Putamen (tissue), 1 donor: ENCODE measurements at places on chromosomes 2 and 18.

DNA sequence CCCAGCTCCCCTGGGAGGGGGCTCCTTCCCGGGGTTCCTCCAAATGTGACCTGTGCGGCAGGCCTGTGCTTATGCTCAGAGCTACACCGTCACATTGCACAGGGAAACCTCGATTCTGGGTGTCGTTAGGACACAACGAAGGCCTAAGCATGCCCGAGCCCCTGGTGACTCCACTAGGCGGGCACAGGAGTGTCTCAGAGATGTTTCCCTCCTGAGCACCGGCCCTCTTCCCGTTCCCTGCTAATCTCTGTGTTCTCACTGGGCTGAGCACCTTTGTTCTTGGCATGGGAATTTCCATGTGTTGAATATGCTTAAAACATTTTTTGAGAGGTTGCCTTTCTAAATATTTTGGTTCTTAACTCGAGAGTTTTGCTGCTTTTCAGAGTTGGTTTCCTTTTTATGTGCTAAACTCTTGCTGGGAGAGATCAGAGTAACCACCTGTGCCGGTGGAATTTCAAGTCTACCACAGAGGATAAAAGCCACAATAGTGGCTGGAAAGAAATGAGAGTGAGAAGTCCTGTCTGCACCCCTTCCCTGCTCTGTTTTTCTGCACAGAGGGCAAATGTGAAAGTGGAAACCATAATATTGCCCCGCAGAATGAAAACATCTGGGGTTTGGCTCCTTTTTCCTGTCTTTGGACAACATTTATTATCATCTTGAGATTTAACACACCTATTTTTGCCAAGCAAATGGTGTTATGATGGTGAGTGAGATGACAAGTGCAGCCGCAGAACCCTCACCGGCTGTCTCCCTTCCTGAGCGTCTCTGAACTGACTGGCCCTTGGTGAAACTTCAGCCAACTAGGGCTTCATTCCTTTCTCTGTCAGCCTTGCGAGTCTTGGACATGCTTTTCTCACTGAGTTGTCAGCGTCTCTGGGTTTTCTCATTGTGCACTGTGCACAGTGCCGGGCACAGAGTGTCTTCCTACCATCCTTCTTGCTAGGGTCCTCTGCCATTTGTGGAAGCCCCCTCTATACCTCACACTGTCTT is 154.1 kb downstream of the VAPA start:
- DNase-seq = no peak

DNA sequence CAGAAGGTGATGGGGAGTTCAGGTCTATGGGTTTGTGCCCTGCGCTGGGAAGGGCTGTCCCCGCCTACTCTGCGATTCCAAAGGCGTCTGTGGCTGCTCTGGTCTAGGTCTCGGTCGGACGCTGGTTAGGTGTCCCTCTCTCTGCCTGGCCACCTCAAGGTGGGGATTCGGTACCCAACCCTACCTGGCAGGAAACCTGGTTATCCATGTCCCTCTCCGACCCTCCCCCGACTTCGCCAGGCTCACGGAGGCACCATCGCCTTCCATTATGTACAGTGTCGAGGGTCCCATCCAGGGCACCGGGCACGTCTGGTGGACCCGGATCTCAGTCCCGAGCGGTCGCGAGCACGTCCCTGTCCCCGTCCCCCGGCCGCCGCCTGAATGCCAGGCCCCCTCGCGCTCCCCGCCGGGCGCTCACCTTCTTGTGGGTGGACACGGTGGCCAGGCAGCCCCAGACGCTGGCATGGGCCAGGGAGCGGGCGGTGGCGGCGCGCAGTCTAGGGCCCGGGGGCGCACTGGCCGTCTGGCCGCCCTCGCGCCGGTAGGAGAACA is 628 bp downstream of the CREG2 start:
- no peak for DNase-seq

GRCh38 chr2:142472382-142472781 is 341.6 kb upstream of the LRP1B start:
- no peak for DNase-seq

- no peak for DNase-seq
Observed at GRCh38 chr2:224142397-224143312, 103.6 kb upstream of the SERPINE2 start.

- no peak for DNase-seq
Observed at GRCh38 chr2:33272001-33272400, 204.4 kb upstream of the RASGRP3 start.

DNA sequence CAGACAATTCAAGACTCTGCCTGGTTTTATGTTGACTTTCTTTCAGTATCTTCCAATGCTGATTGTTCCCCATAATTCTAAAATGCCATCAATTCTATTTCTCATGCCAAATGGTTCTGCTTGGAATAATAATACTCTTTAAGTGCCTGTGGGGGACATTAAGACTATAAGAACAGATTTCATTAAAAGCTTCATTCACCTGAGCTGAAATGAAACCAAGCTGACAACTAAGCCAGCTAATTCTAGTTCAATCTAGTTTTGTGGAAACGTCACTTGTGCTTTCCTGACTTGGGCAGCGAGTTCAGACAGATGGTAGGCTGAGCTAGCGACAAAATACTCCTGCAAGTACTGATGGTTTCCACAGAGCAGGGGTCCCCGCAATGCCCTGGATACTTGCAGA is 491.1 kb upstream of the RAB6C start:
- no peak for DNase-seq

- DNase-seq = no peak
Observed at GRCh38 chr2:208134928-208135586, 5.4 kb upstream of the CRYGC start.

DNA sequence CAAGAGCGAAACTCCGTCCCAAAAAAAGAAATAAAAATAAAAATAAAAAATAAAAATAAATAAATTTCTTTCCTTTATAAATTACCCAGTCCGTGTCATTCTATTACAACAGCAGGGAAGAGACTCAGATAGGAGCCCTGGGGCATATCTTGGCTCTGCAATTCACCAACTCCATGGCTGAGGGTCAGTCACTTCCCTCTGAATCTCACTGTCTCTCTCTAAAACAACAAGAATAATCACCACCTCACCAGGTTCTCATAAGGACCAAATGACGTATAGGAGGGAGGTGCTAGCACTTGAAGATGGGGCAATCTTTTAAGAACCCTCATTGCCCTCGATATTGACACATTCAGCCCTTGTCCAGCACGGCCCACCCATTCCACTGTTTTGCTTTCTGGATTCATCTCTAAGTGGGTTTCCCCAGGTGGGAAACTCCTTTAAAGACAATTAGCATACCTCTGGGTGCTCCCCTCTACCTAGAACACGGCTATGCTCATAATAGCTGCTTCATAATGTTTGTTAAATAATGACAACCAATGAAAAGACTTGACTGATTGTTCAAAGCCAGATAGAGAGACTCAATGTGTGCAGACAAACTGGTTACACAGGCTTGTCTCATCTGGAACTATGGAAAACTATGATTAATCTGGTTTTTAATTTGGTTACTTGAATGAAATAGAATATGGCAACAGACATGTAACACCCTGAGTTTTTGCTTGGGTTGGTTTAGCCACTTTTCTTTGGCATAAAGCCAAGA is 15.1 kb downstream of the MYCN start:
- no peak for DNase-seq

- DNase-seq = no peak
Observed at GRCh38 chr2:194491409-194492115, 1165.5 kb upstream of the SLC39A10 start.
